ENCODE measurements at places on chromosomes 13 and 19.

- no peak for DNase-seq
These were observed 22.5 kb downstream of the LGALS16 start for GRCh38 chr19:39677961-39678889.

DNA sequence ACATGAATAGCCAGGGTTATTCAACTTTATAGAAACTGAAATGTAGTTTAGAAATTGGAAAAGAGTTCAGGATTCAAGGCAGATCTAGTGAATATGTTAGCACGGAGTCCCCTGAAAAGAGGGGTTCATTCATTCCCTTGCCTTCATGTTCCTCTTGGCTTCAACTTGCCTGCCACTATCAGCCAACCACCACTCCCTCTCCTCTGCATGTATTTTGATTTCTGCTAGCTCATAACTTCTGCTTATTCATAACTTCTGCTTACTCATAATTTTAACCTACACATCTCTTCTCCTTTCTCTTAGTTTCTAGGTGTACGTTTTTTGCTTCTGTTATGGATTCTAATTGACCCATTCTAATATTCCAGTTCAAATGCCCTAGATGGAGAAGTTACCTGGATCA, 5.5 kb upstream of the SERTM1 start:
- no peak for DNase-seq

DNA sequence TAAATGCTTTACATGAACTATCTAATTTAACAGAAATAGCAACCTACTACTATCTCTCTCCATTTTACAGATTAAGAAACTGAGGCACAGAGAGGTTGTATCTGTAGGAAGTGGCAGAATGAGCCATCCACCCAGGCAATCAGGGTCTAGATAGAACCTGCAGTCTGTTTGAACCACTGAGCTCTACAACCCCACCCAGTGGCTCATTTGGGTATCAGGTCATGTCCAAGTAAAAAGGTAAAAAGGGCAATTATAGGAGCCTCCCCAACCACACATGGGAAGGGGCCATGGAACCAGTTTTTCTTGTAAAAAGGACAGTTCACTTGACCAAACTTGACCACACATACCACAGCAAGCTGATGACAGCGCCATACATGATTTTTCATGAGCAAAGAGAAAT, 92.9 kb upstream of the SGCG start:
- DNase-seq = no peak

DNA sequence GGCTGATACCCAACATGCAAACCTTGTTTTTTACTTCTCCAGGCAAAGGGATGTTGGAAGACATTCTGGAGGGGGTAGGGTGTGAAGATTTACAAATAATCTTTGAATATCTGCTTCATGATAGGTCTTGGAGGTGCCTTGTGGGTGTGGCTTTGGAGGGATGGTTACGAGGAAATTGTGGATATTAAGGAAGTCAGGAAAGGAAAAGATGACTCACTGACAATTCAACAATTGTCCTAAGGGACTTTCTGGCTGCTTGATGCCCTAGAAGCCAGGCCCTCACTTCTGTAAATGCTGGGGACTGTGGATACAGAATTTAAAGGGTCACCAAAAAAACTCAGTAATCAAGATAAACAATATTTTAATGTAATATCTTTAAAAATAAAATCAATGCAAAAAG, 37.4 kb upstream of the ZNF527 start:
- DNase-seq = no peak

DNA sequence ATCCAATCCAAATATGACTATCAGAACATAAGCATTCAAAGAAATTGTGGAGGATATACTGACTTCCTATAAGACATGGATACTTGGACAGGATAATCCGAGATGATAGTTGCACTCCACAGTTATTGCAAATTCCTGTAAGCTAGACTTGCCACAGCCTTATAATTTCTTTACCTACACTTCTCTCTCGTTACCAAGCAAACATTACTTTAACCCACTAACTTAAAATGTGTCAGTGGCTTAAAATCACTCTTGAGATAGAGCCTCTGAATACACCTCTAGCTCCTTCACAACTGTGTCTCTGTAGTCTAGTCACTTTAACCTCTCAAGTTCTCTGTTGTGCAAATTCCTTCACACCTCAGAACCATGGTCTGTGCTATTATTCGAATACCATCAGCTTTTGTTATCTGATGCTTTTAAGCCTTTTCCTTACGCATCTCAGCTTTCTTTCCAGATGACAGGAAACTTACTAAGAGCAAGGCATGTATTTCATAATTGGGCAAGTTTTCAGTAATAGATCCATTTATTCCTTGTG, 474.9 kb upstream of the MIR17HG start:
- no peak for DNase-seq

- no peak for DNase-seq
These were observed 20.5 kb upstream of the ALOX5AP start for GRCh38 chr13:30714629-30715371.

DNA sequence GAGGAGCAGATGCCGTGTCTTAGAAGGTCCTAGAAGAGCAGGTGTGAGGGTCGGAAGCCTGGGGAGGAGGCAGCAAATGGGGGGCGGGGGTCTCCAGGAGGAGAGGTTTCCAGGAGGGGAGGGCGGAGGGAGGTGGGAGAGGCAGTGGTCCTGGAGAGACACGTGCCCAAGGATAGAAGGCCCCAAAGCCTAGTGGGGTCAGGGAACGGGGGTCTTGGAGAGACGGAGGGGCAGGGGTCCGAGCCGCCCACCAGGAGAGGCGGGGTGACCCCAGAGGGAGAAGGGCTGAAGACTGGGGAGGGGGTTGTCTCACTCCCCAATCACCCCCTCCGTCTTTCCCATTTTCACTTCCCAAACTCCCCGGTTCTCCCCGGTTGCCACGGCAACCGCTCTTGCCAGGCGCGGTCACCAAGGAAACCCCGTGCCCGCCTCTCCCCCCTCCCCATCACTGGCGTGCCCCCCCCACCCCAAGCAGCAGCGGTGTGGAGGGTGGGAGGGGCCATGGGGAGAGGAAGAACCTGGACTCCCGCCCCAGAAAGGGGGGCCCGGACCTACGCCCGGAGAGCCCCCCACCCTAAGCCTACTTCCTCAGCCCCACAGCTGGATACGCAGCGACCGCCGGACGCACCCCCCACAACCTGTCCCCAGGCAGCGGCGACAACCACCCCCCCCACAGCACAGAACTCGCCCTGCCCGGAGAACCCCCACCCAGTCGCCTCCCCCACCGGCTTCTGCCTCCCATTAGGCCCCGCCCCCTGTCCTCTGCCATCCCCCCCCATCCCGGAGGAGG, 988 bp downstream of the LRRC4B start:
- no peak for DNase-seq

DNA sequence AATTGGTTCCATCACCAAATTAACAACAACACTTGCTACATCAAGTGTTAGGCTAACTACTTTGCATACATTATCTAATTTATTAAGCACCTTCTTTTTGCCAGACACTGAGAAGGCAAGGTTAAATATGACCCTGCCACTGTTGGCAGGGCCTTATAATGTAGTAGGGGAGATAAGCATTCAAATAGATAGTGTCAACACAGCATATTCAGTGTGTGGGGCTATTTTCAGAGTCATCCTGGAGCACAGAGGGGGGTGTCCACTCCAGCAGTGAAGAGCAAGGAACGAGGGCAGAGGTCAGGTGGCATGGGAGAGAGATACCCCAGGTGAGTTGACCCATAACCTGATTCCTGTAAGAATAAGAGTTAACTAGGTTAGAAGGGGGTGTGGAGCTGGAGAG, 121.6 kb downstream of the COG6 start:
- DNase-seq = no peak

- DNase-seq = no peak
These were observed 283.3 kb downstream of the DIAPH3 start for GRCh38 chr13:59880468-59880867.

DNA sequence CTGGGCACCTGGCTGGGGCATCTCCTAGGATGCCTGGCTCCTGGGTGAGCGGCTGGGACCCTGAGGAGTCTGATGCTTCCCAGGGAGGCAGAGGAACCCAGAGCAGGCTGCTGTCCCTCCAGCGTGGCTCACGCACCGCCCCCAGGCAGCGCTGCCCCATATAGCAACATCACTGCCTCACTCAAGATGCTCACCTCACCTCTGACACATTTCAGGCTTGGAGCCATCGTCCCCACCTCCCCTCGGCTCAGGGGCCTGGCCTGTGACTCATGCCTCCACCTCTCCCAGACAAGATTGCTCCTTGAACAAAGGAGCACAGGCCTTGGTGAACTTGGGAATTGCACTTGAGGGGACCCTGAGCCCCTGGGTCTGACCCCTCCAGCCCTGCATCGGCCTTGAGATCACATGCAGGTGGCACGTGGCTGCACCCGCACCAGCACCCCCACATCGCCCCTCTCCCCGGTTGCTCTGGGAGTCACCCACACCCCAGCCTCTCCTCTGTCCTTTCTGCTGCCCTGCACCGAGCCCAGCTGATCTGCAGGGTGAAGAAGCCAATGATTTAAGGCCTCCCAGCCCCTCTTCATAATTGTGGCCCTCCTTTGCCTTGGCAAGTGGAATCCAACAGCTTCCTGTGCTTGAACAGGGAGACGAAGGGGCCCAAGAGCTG, 11.2 kb downstream of the CEBPA start:
- DNase-seq = no peak

DNA sequence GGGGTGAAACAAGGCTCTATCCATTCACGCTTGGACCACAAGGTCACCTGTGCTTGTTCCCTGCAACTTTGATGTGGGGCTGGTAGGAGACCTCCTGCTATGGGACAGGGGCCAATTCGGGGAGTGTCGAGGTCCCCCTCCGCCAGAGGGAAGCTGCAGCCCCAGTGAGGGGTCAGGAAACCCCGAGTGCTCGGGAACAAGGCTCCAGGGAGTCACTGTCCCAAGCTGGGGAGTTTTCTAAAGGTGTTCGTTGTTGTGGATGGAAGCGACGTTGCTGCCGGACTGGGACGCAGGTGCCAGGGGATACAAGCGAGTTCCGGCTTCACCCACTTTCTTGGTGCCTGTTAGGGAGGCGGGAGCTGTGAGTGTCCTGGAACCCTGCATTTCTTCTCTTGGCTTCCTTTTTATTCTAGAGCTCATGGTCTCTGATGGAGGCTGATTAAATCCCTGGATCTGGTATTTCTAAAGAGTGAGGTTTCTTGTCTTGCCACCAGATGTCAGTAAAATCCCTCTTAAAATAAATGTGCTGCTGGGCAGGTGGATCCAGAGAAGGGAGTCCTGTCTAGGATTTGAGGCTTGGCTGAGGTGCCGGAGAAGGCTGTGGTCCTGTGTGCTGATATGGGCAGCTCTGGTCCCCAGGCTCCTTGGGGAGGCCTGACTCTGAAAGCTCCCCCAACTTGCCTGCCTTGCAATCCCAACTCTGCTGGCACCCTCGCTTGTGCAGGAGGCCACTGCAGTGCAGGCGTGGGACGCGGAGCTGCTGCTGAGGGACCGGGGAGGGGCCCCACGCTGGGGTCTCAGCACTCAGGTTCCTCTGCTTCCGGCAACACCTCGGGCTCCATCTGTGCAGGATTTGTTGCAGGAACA, 153.9 kb downstream of the TEX29 start:
- no peak for DNase-seq

DNA sequence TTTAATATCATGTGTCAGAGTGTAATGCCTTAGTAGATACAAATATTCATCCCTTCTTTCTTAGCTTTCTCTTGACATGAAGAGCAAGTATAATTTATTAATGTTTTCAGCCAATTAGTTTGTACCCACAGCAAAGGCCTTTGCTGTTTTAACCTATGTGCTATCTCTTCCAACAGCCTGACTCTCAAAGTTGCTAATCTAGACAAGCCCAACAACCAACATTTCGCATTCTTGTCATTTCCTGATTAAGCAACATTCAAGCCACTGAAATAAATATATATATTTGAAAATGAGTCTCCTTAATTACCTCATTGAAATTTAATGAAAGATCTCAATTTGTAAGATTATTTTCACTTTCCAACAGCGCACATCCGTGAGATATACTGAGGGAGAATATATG, 18.5 kb downstream of the EPSTI1 start:
- DNase-seq = no peak

- no peak for DNase-seq
These were observed 23.0 kb downstream of the GPC6 start for GRCh38 chr13:93249364-93250306.

DNA sequence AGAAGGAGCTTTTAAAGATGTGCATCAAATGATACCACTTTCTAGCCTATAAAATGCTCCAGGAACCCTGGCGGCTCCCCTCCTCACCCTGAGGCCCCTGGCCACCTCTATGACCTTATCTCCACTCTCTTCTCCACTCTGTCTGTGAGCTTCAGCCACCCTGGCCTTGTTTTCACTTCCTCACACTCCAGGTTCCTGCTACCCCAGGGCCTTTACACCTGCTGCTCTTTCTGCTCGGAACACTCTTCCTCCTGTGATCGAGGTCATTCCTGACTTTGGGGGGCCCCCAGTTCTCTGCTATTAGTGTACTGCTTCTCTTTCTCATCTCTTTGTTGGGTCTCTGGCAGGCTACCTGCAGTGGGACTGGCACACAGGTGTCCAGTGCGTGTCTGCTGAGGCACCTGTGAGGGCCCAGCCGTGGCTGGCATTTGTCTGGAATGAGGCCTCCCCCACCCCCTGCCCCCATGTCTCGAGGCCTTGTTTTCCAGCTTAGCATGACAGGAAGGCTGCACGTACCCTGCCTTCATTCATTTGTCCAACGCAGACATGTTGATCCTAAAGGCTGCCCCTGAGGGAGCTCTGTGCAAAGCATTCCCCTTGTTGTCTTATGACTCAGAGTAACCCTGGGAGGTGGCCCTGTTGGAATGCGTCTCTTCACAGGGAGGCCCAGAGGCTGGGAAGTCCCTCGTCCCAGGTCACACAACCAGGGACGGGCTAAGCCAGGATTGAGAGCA, 2.3 kb downstream of the DDA1 start:
- DNase-seq = no peak

DNA sequence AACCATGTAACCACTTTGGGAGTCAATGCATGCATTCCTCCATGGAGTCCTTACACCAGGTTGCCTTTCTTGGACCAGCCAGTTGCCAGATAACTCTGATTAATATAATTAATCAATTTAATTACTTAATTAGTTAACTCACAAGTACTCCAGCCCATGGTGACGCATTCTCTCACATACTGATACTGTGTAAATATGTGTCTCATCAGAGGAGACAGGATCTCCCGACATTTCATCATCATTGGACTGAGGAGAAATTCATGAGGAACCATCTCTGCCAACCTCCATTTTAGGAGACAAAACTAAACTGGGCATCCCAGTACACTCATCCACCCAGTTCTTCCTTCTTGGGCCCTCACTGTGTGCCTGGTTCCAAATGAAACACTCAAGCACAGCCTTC, 6.5 kb upstream of the CASP14 start:
- DNase-seq = no peak

DNA sequence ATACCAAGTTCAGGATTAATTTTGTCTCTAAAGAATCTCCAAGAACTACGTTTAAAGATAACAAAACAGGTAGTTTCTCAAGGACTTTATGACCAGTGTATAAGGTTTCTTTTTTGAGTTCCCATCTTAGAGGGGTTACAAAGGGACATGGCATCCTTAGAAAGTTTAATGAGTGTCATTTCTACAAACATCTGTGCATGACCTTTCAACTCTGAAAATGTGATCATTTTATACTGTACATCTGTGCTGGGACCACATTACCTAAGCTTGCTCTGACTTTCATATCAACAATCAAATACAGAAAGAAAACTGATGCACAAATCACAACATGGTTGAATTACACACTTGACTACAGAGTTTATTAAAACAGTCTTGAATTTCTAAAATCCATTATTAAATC, 37.1 kb downstream of the KLF12 start:
- no peak for DNase-seq

Measured in CD4-positive, alpha-beta T cell treated with Interleukin-2 at 100 ng/mL for 4 hours (primary cell).